ENCODE measurements at places on chromosomes 5 and 9. TPM values are rescaled to one million over a fixed set of nuclear protein-coding genes. Genes with fewer than 3 reads are reported as not detected.

The MSX2 gene
- 2.5 TPM for total RNA-seq

GRCh38 chr5:13745508-13745907, 199.0 kb downstream of the DNAH5 start:
- no peak for DNase-seq

DNA sequence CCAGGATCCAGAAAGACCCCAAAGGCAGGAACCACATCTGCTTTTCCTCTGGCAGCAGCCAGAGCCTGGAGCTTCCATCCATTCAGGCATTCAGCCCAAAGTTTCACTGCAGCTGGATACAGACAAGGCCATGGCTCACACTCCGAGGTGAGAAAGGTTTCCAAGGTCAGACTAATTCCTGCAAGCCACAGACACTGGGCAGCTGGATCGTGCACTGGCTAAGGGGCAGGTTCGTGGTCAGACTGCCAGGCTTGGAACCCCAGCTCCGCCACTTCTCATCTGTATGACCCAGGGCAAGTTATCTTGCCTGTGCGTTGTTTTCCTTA, 36.9 kb downstream of the SPOCK1 start:
- DNase-seq: no peak

DNA sequence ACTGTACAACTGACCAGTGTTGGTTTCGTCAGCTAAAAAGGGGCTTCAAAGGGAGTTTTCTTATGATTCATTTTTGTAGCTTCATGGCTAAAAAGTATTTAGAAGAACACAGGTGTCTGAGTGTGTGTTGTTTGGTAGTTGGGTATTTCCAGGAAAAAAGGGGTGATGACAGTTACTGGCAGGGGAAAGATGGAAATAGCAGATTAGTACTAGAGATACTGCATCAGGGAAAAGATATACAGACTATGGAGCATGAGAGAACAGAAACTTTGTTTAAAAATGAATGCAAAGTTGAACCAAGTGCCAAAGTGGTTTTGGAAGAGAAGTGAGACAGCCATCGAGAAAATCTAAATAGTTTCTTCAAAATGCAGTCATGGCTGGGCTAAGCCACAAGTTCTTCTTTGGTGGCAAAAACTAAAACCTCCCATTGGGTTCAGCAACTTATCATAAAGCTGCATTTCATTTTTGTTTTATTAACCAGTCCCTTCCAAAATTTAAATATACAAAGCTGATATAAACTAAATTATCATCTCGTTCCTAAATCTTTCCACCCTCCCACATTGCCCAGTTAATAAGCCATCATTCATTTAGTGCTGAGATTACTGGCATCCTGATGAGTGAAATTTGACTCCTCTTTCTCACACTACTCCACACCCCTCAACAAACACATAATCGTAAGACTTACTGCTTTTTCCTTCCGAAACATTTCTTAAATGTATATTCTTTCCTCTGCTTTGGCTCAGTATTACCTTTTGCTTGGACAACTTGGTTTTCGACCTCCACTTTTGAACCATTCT, 33.5 kb downstream of the ELL2 start:
- DNase-seq: no peak

GRCh38 chr5:63401436-63402046, 560.7 kb downstream of the HTR1A start:
- DNase-seq: peak; percentile 41

- no peak for DNase-seq
These were observed 41.8 kb upstream of the PAM start for GRCh38 chr5:102713278-102713677.

- no peak for DNase-seq
These were observed 655.2 kb upstream of the FAM174A start for GRCh38 chr5:99879791-99880511.

- DNase-seq: no peak
These were observed 365.1 kb upstream of the TRPC7 start for GRCh38 chr5:136730426-136730825.

DNA sequence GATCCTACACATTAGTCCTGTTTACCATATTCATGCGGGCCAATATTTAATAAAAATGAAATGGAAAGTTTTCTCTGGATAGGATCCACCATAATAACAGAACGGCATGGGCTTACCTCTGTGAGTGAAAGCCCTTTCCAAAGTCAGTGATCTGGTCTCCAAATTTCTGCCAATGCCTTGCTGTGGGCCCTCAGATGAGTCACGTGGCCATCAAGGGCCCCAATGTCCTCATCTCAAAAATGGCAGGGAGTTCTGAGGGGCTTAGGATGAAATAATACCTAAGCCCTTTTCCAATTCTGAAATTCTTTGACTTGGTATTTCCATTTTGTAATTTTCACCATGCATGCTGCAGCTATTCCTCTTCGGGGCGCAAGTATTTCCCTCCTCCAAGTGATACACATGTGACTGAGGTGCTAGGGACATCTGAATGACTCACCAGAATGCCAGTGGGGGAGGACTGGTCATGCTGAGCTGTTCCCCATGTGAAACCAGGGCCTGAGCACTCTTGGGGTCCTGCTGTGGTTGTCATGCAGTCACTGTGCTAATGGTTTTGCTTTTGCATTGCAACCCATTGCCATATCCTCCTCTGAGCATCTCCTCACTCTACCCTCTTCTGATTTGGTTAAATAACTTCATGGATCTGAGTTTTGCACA, 35.0 kb downstream of the ITK start:
- DNase-seq: no peak

Data from mucosa of gallbladder (tissue), 1 donor.